Inflammatory macrophage treated with lipopolysaccharide for 4 hours (primary cell): ENCODE measurements at places on chromosomes 5 and 9.

GRCh38 chr9:127066851-127067136 lies 55.6 kb downstream of the ANGPTL2 start:
- peak; percentile 3 for DNase-seq

DNA sequence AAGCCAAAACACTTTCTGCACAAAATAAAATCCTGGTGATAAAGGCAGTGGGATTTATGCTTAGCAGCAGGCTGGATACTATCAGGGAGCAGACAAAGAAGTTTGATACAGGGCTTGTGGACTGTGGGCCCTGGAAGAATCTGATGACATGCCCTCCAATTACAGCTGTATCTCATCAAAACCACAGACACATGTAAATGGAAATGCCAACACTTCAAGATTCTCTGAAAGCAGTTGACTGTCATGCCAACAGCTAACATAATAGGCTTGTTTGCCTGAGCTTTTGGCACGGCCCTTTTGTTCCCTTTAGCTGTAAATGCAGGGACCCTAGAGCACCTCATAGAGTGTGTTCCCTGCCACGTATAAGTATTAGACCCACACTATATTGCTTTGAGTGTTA lies 114.4 kb downstream of the STK32A start:
- DNase-seq, result no peak

- DNase-seq, result no peak
Observed at GRCh38 chr5:138606378-138607064, 31.3 kb upstream of the HSPA9 start.

- no peak for DNase-seq
Observed at GRCh38 chr5:93145767-93146166, 435.3 kb downstream of the NR2F1-AS1 start.

GRCh38 chr5:150527038-150527437 lies 19.1 kb downstream of the NDST1 start:
- no peak for DNase-seq

DNA sequence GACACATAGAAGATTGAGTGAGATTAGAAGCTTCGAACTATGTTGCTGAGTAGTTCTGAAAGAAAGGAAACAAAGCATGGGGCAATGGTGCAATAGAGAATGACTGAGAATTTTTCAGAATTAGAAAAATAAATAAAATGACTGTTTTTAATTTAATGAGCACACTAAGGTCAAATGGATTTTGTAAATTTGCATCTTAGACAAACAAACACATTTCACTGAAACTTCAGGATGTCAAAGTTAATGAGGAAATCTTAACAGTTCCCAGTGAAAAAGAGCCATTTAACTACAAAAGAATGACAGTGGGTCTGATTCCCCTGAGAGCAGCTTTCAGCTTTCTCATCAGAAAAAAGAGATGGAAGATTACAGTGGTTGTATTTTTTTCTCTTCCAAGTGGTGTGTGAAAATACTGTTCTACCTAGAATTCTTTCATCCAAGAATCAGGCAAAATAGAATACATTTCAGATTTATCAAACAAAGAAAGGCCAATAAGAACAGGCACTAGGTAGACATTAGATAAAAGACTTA lies 591.9 kb downstream of the SEMA5A start:
- DNase-seq, result no peak

- DNase-seq, result no peak
Observed at GRCh38 chr5:120624021-120624563, 160.0 kb downstream of the PRR16 start.

- DNase-seq, result no peak
Observed at GRCh38 chr5:133744960-133745308, 132.6 kb upstream of the FSTL4 start.

GRCh38 chr9:98401140-98402018 lies 145.9 kb upstream of the TBC1D2 start:
- DNase-seq, result no peak

GRCh38 chr5:93620487-93621326 lies 37.7 kb downstream of the NR2F1 start:
- DNase-seq, result peak; percentile 64

- no peak for DNase-seq
Observed at GRCh38 chr5:97751540-97751939, 568.5 kb upstream of the RIOK2 start.

DNA sequence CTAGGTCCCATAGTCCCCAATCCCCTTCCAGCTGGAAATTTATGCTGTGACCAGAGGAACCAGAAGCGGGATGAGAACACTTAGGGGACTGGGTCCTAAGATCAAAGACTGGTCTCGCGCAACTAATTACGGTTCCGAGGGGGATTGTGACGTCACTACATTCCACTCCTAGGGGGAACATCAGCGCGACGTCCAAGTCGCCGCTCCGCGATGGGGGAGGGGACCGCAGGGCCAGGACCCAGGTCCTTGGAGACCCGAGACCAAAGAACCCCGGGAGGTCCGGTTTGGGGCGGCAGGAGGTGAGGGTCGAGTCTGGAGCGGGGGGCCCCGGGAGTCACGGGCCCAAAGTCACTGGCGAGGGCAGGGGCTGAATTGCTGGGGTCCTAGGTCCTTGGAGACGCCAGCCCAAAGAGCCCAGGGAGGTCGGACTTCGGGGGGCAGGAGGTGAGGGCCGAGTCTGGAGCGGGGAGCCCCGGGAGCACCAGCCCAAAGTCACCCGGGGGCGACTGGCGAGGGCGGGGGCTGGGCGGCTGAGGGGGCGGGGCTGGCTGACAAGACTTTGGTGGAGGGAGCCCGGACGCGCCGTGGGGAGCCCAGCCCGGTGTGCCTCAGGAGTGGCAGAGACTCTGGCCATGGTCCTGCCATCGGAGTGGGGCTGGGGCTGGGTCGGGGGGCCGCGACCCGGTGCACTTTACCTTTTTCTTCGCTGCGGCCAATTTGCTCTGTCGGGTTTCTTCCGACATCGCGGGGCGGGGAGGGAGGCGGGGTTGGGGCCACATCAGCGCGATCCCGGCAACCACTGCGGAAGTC lies at the start of gene GOLGA2:
Gene GOLGA2, minus strand, starts transcription at position 810 of the 810 bp plus-strand sequence. Its CDS starts 31 bp downstream, at position 779.
- DNase-seq, result peak; percentile 12

DNA sequence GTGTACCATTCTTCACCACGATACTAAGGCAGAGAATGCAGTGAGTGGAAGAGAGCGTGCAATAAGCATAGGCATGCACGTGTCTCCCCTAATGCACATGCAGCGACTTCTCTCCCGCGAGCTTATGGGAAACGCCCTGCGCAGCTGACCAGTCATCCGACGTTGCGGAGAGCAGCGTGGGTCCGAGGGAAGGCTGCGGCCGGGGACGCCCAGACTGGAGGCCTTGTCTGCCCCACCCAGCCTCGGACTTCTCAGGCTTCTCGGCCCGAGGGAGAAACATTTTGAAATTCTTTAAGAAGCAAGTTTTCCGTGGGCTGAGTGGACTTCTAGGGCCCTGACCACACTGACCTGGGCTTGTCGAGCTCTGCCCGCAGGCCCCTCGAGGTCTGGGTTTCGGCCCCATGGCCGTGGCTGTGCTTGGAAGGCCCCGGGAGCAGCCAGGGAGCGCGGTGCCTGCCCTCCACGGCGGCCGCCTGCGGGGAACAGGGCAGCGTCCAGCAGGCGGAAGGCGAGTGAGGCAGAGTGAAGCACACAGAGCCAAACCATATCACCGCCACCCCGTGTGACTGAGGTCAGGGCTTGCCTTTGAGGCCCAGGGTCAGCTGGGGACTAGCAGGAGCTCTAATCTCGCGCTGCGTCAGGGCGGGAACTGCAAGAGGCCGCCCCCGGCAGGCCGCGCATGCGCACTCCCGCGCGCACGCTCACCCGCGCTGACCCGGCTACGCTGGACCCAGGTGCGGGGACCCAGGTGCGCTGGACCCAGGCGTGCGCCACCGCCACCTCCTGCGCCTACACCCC lies 60.0 kb upstream of the IRX1 start:
- DNase-seq, result no peak

GRCh38 chr5:169805527-169805934 lies 168.5 kb downstream of the DOCK2 start:
- DNase-seq, result peak; percentile 57

DNA sequence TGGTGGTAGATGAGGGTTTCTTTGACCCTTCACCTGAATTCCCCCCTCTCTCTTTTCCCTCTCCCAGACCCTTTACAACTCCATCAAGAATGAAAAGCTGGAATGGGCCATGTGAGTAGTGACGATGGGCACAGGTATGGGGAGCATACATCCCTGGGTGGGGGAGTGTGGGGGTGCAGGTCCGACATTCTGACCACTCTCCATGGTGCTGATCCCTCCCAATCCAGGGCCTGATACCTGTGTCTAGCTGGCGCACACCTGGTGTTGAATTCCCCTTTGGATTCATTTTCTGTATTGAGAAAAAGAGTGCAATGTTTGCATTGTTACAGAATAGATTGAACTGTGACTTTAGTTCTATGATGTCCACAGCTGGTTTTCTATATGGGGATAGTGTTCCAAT lies 40.0 kb downstream of the PSD2 start:
- DNase-seq, result no peak

GRCh38 chr9:132590037-132590317 lies 7.6 kb downstream of the BARHL1 start:
- DNase-seq, result no peak

DNA sequence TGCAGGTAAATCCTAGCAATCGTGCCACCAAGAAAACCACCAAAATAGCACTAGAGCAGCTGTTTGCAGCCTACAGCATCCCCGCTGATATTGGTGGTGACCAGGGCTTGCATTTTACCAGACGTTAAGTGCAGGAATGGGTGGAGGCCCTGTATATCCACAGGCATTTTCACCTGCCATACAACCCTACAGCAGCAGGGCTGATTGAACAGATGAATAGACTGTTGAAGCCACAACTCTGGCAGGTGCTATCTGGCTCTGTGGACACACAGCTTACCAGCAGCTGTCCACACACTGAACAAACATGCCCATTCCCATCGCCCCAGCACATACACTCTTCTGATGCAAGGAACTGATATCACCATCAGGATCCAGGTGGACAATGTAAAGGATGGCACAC lies 154.5 kb upstream of the APC start:
- no peak for DNase-seq

GRCh38 chr5:104452550-104452949 lies 890.0 kb upstream of the NUDT12 start:
- no peak for DNase-seq

DNA sequence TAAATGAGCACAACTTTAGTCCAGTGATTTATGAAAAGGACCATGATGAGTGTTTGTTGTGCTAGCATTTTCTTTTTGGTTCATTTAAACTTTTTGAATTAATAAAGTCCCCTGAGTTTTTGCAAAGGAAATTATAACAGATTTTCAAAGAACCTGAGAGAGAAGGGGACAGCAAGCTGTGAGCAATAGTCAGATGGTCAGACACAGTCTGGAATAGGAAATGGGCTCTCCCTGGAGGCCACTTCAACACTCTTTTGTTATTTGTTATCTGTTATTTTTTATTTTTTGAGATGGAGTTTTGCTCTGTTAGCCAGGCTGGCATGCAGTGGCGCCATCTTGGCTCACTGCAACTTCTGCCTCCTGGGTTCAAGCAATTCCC lies 171.1 kb downstream of the ARHGEF28 start:
- no peak for DNase-seq

GRCh38 chr5:34436761-34437501 lies 219.2 kb upstream of the RAI14 start:
- DNase-seq, result no peak

DNA sequence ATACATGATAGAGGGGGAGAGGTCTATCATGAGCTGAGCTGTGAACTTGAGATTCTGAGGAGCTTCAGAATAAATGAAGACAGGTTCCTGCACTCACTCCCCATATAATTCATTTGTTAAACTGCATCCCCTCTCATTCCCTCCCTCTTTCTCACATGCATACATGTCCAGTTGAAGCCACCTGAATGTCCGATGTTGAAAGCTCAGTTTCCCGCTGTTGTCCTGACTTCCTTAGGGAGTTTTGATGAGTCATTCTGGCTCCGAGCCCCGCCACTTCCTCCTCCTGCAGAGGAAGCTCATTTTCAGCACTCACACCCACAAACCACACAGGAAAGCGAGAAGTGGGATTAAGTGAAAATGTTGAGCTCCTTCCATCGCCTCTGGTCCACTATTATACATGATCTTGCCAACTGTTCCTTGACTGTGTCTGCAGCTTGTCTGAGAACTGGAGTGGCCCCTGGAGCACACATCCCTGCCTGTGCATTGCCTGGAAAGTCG lies 121.2 kb downstream of the CEMIP2 start:
- peak; percentile 86 for DNase-seq

- no peak for DNase-seq
Observed at GRCh38 chr9:109399258-109399767, 78.5 kb upstream of the EPB41L4B start.

- no peak for DNase-seq
Observed at GRCh38 chr9:5832071-5832537, 813 bp downstream of the ERMP1 start.

DNA sequence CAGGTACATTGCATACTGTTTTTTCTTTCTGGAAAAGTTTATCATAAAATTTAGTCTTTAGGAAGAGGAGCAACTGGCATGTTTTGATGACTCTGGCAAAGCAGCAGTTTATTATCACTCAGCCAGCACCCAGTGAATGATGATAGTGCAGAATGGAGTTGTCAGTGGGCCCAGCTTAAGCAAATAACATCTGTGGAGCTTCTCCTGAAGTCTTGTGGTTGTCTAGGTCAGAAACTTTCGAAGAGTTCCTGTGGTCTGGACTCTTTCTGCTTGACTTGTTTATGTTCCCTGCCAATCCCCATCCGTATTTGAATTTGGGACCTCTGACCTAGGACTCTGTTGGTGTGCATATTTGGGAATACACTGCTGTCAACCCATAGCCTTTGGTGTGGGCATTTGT lies 38.1 kb upstream of the C5orf47 start:
- no peak for DNase-seq

- DNase-seq, result no peak
Observed at GRCh38 chr9:36962691-36963090, 71.4 kb downstream of the PAX5 start.

- no peak for DNase-seq
Observed at GRCh38 chr5:142618130-142618523, 67.8 kb downstream of the FGF1 start.

DNA sequence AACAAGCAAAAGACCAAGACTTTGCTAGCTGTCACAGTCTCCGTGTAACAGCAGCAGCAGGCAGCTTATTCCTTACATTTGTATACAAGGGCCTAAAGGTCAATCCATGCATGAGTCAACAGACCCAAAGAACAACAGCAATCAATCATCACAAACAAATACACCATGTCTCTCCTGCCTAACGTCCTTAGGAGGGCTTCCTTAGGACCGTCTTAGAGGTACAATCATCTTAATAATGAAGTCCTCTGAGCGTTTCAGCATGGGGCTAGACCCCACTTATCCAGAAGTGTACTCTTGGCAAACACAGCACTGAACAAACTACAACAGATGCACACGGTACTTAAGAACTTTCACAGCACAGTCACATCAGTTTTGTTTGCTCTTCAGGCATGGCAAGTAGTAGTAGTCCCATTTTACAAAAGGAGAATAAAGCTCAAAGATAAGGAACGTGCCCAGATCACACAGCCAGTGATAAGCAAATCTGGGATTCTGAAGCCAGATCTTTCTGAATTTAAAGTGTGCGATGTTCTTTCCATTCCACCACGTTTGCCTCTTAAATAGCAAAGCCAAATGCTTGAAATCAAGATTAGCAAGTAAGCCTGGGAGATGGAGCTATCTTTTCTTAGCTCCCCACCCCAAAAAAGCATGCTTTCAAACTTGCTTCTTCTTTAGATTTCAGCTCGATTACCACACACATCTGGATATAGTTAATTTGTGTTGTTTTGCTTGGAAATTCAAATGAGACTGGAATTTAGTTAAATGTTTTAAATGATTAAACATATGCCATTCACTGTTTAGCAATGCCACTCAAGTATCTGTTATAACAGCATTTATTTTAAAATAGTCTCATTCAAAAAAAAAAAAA lies 24.2 kb downstream of the PSMB7 start:
- no peak for DNase-seq

GRCh38 chr5:172630986-172631385 lies 10.1 kb upstream of the NEURL1B start:
- DNase-seq, result no peak

GRCh38 chr5:163363389-163363788 lies 74.0 kb upstream of the CCNG1 start:
- no peak for DNase-seq
